ENCODE measurements at places on chromosomes 12 and 14.
A peak's percentile ranks its signal among the peaks of the same experiment; 100 is the strongest.

DNA sequence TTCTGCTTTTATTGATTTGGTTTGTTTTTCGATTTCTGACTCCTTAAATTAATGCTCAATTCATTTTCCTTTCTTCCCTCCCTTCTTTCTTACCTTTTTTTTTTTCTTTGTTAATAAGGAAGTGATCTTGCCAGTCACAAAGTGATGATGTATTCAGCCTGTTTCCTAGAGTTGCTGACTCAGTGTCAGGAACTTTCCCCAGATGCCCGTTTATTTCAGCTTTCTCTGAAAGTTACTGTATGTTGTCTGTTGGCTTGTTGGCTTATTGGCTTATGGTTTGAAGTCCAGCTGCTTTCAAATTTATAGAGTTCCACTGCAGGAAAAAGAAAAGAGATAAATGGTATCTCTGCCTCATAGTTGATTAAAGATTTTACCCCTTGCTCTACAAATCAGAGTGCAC is 12.4 kb upstream of the SLC6A15 start:
- DNase-seq = no peak
- H3K27me3 ChIP-seq = no peaks in the 10 kb centered on the region
- H3K36me3 ChIP-seq = no peaks in the 10 kb centered on the region
- H3K4me1 ChIP-seq = no peaks in the 10 kb centered on the region

DNA sequence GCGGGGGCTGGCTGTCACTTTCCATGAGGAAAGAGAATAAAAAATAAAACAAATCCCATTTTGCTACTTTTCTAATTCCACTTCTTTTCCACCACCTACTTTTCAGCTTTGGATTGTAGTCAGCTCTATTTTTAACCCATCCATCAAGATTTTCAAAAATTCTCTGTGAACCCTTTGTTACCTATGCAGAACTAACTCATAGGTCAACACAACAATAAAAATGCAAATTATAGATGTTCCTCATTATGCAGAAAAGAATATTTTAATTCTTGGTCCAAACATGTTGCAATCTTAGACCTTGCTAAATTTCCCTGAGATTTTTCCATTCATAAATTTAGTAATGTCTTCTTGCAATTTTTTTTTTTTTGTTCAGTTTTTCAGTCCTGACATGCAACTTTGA is 454.5 kb downstream of the ADAMTS20 start:
- H3K27ac ChIP-seq = no peak overlapping the region
- no peak for DNase-seq
- no peaks in the 10 kb centered on the region for H3K36me3 ChIP-seq

DNA sequence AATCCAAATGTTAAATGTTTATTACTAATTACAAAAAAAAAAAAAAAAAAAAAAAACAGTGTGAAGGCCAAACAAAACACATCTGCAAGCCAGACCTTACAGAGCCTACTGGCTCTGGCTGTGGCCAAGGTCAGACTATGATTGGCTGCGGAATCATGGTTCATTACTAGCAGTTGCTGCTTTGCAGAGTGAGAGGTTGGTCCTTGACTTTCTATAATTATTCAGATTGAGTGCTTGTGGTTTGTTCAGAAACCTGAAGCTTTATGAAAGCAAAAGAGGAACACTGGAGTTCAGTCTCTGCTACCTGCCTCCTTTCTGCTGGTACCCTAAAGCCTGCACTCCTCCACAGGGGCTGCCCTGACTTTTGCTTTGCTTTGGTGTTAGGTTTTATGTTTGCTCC is 550.9 kb downstream of the BCL11B start:
- no peaks in the 10 kb centered on the region for H3K27me3 ChIP-seq
- H3K27ac ChIP-seq = no peak overlapping the region
- H3K4me1 ChIP-seq = peaks cover 12% of the 10 kb centered on the region
- H3K4me3 ChIP-seq = no peak overlapping the region
- DNase-seq = no peak

DNA sequence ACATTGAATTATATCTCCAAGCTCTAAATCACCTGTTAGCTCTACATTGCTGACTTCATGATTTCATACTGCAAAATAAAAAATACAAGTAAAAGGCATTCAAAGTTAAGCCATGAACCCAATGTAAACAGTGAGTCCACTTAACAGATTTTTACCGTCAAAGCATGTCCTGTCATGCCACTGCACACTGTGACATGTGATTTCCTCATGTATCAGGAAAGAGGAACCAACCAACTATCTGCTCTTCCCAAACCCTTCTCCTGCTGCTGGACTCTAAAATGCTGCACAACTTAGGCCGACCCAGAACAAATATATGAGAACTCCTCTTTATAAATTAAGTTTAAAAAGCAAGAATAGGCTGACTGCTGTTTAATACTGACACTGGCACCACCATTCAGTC is 37.5 kb downstream of the TM7SF3 start:
- H3K36me3 ChIP-seq = peaks cover 12% of the 10 kb centered on the region
- no peak overlapping the region for H3K4me3 ChIP-seq
- DNase-seq = no peak
- no peaks in the 10 kb centered on the region for H3K4me1 ChIP-seq
- no peaks in the 10 kb centered on the region for H3K27me3 ChIP-seq

DNA sequence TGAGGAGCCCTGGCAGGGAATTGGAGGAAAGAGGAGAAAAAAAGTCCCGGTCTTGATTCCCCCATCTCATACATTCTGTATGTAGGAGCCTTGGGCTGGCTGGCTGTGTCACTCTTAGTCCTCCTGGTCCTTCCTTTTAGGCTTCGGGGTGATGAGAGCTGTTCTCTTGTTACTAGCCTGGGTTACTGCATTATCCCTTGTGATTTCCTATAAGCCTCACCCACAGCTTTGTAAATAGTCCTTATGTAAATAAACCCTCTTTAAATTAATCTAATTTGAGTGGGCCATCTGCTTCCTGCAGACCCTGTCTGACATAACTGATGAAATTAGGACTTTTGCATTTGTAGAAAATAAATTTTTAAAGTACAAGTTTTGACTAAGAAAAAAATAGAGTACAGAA is 19.2 kb downstream of the DNM1L start:
- H3K4me3 ChIP-seq = no peak overlapping the region
- no peak overlapping the region for H3K27ac ChIP-seq
- H3K36me3 ChIP-seq = no peaks in the 10 kb centered on the region
- H3K4me1 ChIP-seq = no peaks in the 10 kb centered on the region

- no peaks in the 10 kb centered on the region for H3K36me3 ChIP-seq
- no peak overlapping the region for H3K27ac ChIP-seq
- H3K4me3 ChIP-seq = no peak overlapping the region
- H3K27me3 ChIP-seq = no peaks in the 10 kb centered on the region
- DNase-seq = no peak
- H3K4me1 ChIP-seq = peaks cover 32% of the 10 kb centered on the region
Measured at GRCh38 chr12:92036771-92037453, 108.7 kb downstream of the BTG1 start.

GRCh38 chr14:101719708-101720107 is 41.8 kb upstream of the PPP2R5C start:
- DNase-seq = peak; percentile 64
- no peak overlapping the region for H3K27ac ChIP-seq
- H3K36me3 ChIP-seq = no peaks in the 10 kb centered on the region
- no peaks in the 10 kb centered on the region for H3K27me3 ChIP-seq
- peaks cover 3% of the 10 kb centered on the region for H3K4me1 ChIP-seq

DNA sequence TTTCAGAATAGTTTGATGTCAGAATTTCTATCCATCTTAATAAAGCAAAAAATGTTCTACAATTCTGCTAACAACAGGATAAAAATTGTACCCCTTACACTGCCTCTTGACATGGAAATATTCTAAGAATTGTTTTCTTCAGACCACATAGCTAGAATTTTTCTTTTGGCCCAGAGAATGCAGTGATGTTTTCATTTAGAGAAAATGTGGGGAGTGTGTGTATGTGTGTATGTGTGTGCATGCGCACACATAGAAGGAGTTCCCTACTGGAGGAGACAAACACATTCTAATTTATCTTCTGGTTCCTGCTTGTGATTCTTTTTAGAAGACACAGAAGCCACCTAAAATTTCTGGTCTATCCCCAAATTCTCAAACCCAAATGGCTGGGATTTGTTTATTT is 1145.7 kb downstream of the VRK1 start:
- no peak overlapping the region for H3K27ac ChIP-seq
- H3K4me3 ChIP-seq = no peak overlapping the region
- H3K4me1 ChIP-seq = no peaks in the 10 kb centered on the region
- no peaks in the 10 kb centered on the region for H3K27me3 ChIP-seq
- no peak for DNase-seq

- peaks cover 47% of the 10 kb centered on the region for H3K4me1 ChIP-seq
- no peaks in the 10 kb centered on the region for H3K36me3 ChIP-seq
- H3K27me3 ChIP-seq = no peaks in the 10 kb centered on the region
- no peak overlapping the region for H3K4me3 ChIP-seq
Measured at GRCh38 chr12:10362828-10363657, 26.8 kb downstream of the KLRK1 start.

DNA sequence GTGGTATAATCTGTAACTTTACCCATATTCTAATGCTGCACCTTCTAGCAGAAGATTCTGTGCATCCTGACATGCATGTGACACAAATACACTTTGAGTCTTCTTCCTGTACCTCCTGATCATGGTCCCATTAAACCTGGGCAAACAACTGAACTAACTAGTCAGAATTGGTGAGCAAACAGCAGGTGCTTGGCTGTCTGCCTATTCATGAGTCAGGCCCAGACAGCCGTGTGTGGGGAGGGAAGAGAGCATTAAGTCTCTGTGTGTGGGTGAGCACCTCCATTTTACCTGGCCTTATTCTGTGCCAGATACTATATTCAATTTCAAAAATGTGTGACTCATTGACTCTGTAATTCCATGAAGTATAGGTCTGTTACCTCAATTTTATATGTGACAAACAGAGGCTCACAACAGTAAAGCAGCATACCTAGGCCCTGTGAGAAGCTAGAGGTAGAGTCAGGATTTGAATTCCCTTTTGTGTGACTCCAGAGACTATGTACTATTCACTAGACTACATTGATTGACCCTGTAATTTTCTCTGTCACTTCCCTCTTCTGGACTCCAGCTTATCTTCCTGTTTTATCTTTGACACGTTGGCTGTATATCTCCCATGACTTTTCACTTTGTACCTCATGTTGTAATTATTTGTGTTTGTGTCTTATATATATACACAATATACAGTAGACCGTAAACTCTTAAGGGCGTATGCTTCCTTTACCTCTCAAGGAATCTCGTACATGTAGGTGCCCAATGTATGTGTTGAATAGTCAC is 32.2 kb downstream of the SUSD6 start:
- DNase-seq = no peak
- H3K36me3 ChIP-seq = peaks cover 5% of the 10 kb centered on the region
- H3K27ac ChIP-seq = no peak overlapping the region
- no peak overlapping the region for H3K4me3 ChIP-seq
- H3K27me3 ChIP-seq = no peaks in the 10 kb centered on the region

GRCh38 chr12:103494734-103495468 is 867 bp downstream of the C12orf42 start:
- DNase-seq = peak; percentile 55
- no peak overlapping the region for H3K27ac ChIP-seq
- H3K4me3 ChIP-seq = peak overlapping the region; percentile 77
- H3K27me3 ChIP-seq = peaks cover 20% of the 10 kb centered on the region
- peaks cover 24% of the 10 kb centered on the region for H3K4me1 ChIP-seq

DNA sequence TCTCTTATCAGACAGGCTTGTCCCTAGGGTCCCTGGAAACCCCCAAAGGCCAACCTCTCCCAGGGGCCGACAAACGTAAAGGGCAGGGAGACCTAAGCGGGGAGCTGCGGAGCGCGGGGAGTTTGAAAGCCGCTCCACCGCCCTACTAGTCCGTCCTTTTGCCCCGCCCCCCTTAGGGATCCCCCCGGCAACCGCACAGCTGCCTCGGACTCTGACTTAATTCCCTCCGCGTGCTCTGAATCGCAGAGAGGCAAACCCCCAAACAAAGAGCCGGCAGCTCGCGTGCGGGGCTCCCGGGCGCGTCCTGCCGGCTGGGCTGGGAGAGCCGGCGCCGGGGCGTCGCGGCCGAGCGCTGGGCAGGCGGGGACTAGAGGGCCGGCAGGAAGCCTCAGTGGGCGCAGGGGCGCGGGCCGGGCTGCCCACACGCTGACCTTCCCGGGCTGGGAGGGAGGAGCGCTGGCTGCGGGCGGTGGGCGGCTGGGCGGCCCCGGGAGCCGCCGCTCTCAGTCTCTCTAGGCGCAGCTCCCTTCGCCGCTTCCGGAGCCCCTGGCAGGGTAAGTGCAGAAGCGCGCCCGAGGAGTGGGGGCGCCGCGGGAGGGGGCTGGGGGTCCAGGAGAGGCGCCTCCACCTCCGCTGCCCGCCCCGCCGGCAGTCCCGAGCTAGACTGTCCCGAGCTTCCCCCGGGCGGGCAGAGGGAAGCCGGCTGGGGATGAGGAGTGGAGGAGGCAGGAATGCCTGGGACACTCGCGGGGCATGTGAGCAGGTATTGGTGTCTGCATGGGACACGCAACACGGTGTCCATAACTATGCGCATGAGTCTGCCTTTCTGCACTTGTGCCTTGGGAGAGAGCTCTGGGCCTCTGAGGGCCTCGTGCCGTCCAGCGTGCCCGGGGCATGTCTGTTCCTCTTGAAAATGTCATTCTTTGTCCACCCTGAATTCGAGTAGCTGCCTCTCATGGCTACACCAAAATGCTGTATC is at the start of gene TSPAN11:
TSPAN11 (plus strand) TSS at position 506 of the 979 bp plus-strand sequence. CDS start 27,244 bp downstream, outside the sequence.
- DNase-seq = peak; percentile 94
- H3K27ac ChIP-seq = no peak within 1 kb of the TSS
- no peaks in the 10 kb centered on the region for H3K36me3 ChIP-seq
- H3K4me3 ChIP-seq = peak within 1 kb of the TSS; percentile 71
- H3K27me3 ChIP-seq = peaks cover 38% of the 10 kb centered on the region

Data from GM23338 (cell line).